ENCODE measurements at places on chromosomes 4 and X.

DNA sequence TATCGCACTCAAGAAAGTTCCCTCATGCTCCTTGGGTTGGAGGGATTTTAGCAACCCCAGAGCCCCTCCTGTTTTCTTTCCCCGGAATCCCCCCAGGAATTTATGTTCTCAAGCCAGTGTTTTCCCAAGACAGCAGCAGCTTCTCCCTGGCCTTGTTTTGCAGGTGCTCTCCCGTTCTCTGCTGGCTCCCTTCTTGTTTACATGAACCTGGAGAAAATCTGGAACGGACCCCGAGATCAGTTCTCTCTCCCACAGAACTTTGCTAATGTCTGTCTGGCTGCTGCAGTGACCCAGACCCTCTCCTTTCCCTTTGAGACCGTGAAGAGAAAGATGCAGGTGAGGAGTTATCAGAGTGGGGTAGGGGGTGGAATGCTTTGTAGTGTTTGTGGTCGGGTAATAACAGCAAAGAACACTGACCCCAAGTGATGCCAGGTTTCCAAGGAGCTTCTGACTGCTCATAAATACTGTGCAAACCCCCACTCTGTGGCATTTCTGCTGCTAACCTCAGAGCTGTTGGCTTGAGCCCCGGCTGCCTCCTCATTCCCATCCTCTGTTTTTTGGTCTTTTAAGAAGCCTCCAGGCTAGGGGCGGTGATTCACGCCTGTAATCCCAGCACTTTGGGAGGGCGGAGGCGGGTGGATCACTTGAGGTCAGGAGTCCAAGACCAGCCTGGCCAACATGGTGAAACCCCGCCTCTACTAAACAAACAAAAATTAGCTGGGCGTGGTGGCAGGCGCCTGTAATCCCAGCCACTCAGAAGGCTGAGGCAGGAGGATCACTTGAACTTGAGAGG is 11.1 kb downstream of the SLC25A43 start:
- peak; percentile 49 for DNase-seq

- no peak for DNase-seq
Observed at GRCh38 chr4:850323-850945, 24.5 kb upstream of the CPLX1 start.

GRCh38 chr4:120685756-120686278 is 236.7 kb downstream of the PRDM5 start:
- no peak for DNase-seq

DNA sequence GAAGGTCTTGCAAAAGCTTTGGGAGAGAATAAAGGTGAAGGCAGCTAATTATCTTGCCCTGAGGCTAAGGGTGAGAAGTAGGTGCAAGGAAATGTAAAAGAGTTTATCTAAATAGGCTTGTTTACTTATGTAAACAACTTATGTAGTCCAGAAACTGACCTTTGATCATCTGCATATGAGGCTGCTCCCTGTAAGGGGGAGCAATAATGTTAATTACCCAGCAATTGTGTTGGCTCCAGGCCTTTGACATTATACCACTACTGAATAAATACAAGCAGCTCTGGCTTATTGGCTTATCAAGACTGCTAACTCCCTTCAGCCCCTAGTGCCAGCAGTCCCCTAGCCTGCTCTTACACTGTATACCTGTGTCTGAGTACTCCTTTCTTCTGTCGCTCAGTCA is 303.7 kb upstream of the GNPDA2 start:
- DNase-seq: no peak

- no peak for DNase-seq
Observed at GRCh38 chr4:100082852-100083251, 107.4 kb downstream of the DDIT4L start.

GRCh38 chr4:18025288-18025687 is 3.7 kb upstream of the LCORL start:
- DNase-seq: no peak

All from ureter (tissue), 1 donor.